ENCODE measurements at places on chromosomes 5 and 9.

DNA sequence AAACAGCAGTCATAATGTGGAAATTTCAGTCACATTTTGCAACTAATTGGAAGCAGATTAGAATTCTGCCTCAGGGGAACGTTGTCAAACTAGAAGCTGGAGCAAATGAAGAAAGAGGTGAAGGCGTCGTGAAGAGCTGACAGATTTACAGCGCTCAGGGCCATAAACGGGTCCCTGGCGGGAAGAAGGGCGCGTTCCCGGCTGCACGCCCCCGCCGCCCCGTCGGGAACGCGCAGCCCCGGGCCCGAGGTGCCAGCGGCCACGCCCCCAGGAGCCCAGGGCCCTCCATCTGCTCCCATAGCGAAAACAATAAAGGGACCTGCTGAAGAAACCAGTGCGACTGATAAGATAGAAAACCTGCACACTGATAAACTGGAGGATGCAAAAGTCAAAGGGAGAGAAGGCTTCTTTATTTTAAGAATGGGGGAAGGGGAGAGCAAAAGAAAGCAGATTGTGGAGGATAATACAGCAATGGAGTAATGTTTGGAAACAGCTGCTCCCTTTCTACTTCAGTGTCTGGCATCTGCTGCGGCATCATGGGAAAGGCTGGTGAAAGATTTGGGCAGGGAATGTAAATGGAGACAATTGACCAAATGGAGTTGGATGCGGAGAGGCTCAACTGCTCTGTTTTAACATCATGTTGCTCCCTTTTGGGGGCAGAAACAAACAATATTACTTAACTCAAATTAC lies 11.1 kb downstream of the ZNF608 start:
- no peak for DNase-seq

DNA sequence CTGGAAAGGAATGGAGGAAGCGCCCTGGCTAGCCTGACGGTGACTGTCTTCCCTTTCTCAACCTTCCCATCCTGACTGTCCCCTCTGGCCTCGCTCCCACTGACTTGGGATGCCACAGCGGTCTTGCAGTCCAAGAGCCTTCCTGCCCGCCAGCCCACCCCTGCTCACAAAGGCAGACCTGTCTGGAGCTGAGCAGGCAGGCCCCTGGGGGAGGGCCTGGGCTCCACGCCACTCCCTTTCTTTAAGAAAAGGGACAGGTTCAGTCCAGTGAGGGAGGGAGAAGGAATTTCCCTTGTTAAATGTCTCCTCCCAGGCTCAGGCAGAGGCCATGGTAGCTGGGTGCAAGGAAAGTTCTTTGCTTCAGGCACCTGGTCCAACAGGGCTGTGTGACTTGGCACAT lies 18.1 kb downstream of the FGF1 start:
- DNase-seq: no peak

DNA sequence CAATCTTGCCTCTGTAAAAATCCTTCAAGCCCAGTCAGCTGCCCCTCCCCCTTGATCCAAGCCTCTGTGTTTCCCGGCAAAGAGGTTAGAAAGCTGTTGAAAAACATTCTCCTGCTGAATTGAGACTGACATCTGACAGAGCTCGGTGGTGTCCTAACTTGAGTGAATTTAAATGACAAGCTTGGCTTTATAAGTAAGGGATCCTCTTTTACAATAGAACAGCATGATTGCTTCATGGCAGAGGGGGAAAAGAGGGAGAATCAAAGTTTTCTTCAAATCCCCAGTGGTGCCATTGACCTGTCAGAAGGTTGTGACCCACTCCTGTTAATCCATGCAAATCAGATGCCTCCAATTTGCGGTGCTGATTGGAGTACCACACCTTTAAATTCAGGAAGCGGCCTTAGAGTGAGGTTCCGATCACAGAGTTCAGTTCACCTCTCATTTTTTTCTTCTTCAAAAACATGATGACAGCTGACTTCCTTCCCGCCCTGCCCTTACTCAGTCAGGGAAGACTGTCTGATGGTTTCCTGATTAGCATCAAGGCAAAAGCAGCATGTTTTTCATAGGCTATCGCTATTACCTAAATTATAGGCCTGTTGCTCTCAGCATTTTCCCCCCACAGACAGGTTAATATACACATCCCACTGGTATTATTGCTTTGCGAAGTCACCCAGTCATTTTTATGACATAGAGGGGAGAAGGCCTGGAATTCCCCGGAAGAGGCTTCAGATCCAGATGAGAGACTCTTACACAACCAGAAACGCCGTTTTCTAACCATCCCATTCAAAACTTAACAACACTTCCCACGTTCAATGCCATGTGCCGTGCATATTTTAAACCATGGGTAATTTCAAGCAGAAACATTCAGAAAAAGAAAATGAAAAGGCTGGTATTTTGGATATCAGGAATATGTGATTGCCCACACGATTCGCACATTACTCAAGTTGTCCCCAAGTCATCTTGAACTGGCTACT lies 141.4 kb downstream of the EBF1 start:
- DNase-seq: no peak

DNA sequence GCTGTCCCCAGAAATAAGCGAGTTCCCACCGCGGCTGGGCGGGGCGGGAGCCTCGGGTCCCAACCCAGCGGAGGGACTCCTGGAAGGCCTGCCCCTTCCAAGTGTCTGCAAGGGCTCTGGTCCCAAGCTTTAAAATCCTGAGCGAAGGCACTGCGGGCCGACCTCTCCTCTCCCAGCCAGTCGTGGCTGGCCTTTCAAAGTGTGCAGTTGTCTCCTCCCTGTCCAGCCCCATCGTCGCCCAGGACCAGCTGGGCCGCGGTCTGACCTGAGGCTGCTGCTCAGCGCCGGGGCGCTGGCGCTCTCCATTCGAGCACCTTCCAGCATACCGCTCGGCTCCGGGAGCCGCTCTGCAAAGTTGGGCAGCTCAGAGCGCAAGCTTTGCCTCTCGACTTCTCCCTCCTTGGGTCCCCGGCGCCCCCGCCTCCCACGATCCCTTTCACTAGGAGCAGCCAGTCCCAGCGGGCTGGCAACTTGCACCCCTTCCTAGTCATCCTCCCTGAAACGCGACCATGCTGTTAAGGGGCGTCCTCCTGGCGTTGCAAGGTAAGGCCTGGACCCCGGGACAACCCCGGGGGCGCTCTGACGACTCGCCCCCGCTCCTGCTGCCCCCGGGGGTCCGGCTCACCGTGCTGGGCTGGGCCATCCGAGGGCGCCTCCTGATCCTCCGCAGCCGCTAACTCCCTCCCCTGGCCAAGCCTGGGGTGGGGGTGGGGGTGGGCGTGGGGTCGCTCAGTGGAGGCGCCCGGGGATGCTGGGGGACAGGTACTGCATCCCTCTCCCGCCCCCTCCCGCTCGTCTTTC lies at the start of gene MAMDC2:
TSS of gene MAMDC2 (plus strand) at position 160 of the 801 bp plus-strand sequence. CDS start at position 510, 350 bp downstream.
- no peak for DNase-seq

All from activated CD8-positive, alpha-beta memory T cell treated with anti-CD3 and anti-CD28 coated beads for 24 hours (primary cell).